Tibial nerve (tissue), 4 donors: ENCODE measurements at places on chromosomes 6 and 20. TPM values are rescaled to one million over a fixed set of nuclear protein-coding genes. Genes with fewer than 3 reads are reported as not detected.

Gene BPIFB6
- not detected for total RNA-seq

Gene KCNQ2
- total RNA-seq = not detected

Gene FKBP1C
- 1.5 TPM for total RNA-seq

Gene ADGB
- not detected for total RNA-seq

Gene RFX6
- total RNA-seq = 0.22 TPM

Gene TPD52L1
- total RNA-seq = 55.0 TPM

Gene SYNJ2
- 4.4 TPM for total RNA-seq

Gene ARMC2
- total RNA-seq = 7.5 TPM

Gene KIAA0408
- total RNA-seq = 13.5 TPM

Gene MYLK4
- total RNA-seq = 0.42 TPM

Gene HLA-DRB5
- total RNA-seq = 5.1 TPM

Gene CGAS
- total RNA-seq = 6.9 TPM

Gene LCA5
- 10.8 TPM for total RNA-seq

Gene BTNL2
- total RNA-seq = not detected

Gene GPSM3
- total RNA-seq = 17.7 TPM

Gene RAET1L
- total RNA-seq = not detected

Gene RIMS4
- total RNA-seq = 0.60 TPM

Gene SLC22A7
- total RNA-seq = not detected

Gene PSORS1C2
- not detected for total RNA-seq

Gene OR2H2
- total RNA-seq = not detected

Gene NR2E1
- total RNA-seq = not detected

Gene FAM83D
- 0.90 TPM for total RNA-seq

Gene PRL
- total RNA-seq = not detected

Gene GPX5
- not detected for total RNA-seq

Gene IL17F
- total RNA-seq = not detected

Gene FOXA2
- total RNA-seq = not detected

Gene SLC52A3
- total RNA-seq = 1.4 TPM

Gene WFDC11
- not detected for total RNA-seq

Gene BCAS1
- 34.8 TPM for total RNA-seq

Gene SLC4A11
- total RNA-seq = not detected

Gene AVP
- not detected for total RNA-seq

Gene SMOC2
- 74.7 TPM for total RNA-seq

Gene TFAP2A
- total RNA-seq = 0.20 TPM

Gene THBS2
- 58.4 TPM for total RNA-seq

Gene TMEM217
- 1.2 TPM for total RNA-seq

Gene RUNX2
- 12.3 TPM for total RNA-seq

Gene SLC32A1
- total RNA-seq = not detected
